ENCODE measurements at places on chromosomes 2 and 18.

DNA sequence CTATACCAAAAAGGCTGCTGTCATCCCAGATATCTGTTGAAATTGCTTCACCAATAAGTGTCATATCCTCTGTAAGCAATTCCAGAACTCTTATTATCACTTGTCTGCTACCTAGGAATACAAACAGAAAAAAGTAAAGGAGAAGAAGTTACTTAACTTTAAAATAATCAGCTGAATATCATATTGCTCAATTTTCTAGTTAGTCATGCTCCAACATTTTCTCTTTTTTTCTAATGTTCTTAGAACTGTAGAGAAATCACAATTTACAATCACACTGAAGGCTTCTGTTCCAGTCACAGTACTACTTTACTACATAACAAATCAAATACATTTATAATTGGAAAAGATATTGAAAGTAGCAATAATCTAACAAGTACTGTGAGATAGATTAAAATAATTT lies 17.4 kb downstream of the RTTN start:
- DNase-seq: no peak

GRCh38 chr2:167942366-167943081 lies 304.9 kb downstream of the STK39 start:
- no peak for DNase-seq

GRCh38 chr2:33340280-33340679 lies 136.2 kb upstream of the RASGRP3 start:
- no peak for DNase-seq

- no peak for DNase-seq
Observed at GRCh38 chr2:240369335-240369734, 66.1 kb upstream of the GPC1 start.

DNA sequence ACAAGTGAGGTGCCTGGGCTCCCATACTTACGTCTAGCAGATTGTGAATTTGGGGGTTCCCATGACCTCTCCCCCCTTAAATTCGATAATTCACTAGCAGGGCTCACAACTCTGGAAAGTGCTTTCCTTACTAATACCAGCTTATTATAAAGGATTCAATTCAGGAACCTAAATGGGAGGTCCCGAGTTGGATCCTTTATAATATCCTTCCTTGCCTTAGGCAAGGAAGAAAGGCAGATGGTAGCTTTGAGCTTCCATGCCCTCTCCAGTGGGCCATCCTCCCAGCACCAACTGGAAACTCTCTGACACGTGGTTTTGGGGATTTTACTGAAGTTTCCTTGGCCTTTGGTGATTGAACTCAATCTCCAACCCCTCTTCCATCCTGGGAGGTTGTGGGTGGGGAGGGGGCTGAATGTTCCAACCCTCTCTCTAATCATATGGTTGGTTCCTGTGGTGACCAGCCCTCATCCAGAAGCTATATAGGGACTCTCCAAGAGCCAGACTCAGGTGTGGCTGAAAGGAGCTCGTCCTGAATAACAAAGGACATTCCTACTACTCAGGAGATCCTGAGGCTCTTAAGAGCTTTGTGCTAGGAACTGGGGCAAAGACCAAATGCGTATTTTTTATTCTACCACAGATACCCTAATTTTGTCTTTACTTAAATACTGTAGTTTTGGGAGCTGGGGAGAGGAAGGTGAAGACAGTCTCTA lies 62.2 kb downstream of the HAUS1 start:
- no peak for DNase-seq

DNA sequence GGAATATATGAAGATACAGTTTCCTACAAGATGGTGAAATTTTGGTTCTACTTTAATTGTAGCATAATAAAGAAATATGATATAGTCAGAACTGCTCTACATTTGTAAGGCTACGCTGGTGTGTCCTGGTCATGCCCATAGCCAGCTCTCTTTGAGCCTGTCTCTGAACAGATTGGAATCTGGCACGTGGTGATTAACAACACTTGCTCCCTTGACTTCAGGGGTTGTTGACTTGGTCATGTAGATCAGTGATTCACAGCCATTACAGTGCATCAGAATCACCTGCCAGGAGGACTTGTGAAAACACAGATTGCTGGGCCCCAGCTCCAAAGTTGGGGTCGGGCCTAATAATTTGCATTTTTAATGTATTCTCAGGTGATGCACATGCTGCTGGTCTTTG lies 80.4 kb downstream of the PTPRM start:
- DNase-seq: no peak

- no peak for DNase-seq
Observed at GRCh38 chr2:9329497-9329896, 93.8 kb downstream of the ITGB1BP1 start.

DNA sequence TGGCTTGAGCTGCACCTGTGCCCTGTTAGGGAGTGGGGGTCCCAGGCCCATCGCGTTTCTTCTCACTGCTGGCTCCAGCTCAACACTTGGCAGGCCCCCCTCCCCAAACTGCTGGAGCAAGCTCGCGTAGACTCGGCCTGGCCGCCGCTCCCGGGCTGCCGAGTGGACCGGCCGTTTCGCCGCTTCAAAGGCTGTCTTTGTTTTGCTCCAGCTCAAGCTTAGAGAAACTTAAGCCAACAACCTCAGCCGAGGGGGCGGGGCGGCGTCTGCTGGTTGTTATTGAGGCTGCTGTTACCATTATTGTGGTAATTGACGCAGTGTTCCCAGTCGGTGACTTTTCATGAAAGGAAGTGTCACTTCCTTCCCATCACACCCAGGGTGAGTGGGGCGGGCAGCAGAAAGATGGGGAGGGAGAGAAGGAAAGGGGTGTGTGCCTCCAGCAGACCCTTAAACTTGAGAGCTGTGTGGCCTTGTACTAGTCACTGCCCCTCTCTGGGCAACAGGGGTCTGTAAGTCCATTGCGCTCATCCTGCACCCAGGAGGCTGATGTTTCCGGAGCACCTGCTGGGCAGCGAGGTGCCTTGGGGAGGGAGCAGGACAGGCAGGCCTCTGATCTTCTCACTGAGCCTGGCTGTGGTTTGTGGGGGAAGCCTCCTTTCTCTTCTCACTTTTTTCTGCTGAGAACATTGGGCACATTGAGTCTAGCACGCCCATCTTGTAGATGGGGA lies 2.1 kb downstream of the ARID5A start:
- no peak for DNase-seq

DNA sequence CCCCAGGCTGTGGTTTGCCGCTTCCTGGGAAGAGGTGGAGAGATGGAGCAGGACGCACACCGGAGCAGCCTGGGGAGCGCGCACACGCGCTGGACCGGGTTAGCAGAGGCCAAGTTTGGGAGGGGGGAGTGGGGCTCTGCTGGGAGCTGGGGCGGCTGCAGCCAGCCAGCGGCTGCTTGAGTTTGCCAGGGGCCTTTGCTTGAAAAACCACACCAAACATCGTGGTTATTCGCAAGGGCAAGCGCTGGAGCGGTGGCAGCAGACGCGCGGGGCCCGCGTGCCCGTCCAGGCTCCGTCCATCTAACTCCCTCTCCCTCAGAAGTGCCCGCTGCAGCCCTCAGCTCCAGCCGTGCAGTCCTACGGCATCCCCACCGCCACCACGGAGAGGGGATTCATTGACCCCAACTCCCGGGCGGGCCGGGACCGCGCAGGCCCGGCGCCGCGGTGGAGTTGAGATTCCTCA lies 4.6 kb downstream of the PTGR3 start:
- peak; percentile 50 for DNase-seq

- no peak for DNase-seq
Observed at GRCh38 chr2:140512106-140512505, 1618.7 kb downstream of the LRP1B start.

GRCh38 chr2:58540681-58541080 lies 299.6 kb upstream of the FANCL start:
- peak; percentile 23 for DNase-seq

DNA sequence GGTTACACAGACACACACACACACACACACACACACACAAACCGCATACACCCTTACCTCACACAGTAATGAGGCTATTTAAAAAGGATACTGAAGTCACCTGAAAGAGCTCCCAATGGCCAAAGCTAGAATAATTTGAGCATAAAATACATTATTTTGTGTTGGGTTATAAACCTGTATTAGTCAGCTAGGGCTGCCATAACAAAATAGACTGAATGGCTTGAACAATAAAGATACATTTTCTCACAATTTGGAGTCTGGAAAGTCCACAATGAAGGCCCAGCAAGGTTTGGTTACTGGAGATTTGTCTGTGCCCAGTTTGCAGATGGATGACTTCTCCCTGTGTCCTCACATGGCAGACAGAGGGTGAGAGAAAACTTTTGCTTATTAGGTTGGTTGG lies 605.4 kb upstream of the REG3G start:
- no peak for DNase-seq

- no peak for DNase-seq
Observed at GRCh38 chr18:79938196-79938595, 13.3 kb downstream of the SLC66A2 start.

- DNase-seq: no peak
Observed at GRCh38 chr18:68448736-68449135, 266.2 kb downstream of the TMX3 start.

- DNase-seq: peak; percentile 35
Observed at GRCh38 chr2:240840435-240841060, 20.5 kb upstream of the KIF1A start.

DNA sequence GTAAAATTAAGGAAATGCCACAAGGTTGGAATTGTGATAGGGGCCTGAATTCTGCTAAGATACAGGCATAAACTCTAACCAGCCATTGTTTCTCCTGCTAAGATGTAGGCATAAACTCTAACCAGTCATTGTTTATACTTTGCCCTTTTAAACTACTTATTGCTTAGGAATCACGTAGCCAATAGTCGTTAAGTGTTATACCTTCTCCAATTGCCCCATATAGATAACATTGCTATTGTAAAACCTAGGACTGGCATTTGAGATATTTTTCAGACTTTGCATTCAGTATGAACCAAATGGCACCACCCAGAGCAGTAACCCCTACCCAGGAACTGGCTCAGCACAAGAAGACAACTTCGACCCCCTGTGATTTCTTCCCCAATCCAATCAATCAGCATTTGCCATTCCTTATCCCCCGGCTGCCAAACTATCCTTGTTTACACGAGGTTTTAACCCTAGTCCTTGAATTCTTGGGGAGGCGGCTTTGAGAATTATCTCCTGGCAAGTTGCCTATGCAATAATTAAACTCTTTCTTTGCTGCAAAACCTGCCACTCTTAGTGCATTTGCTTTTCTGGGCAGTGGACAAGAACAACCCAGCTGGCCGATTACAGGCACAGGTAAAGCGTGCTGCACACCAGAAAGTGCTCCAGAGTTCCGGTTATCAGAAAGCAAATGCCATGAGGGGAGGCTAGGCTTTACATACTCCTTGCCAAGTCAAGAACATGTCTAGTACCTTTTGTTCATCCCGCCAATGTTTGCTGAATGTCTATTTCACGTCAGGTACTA lies 167.6 kb downstream of the LAMA1 start:
- no peak for DNase-seq

DNA sequence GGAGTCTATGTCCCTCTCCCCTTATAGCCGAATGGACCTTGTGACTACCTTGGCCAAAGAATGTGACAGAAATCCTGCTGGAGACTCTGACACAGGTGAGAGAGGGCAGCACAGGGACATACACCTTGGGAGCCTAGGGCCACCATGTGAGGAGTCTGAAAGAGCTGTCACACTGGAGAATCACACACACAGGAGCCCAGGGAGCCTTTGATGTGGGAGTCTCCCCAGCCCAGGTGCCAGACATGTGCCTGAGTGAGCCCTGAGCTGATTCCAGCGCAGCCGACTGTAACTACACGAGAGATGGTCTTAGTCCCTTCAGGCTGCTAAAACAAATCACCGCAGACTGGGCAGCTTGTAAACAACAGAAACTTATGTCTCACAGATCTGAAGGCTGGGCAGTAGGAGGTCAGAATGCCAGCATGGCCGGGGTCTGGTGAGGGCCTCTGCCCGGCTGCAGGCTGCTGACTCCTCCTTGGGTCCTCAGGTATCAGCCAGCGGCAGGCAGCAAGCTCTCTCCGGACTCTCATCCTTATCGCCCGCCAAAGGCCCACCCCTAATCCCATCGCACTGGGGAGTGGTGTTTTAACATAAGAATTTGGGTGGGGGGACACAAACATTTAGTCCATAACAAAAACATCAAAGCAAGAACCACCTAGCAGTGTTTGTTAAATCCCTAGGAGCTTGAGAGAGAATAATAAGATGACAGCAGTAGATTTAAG lies 63.8 kb upstream of the GPR45 start:
- DNase-seq: no peak

DNA sequence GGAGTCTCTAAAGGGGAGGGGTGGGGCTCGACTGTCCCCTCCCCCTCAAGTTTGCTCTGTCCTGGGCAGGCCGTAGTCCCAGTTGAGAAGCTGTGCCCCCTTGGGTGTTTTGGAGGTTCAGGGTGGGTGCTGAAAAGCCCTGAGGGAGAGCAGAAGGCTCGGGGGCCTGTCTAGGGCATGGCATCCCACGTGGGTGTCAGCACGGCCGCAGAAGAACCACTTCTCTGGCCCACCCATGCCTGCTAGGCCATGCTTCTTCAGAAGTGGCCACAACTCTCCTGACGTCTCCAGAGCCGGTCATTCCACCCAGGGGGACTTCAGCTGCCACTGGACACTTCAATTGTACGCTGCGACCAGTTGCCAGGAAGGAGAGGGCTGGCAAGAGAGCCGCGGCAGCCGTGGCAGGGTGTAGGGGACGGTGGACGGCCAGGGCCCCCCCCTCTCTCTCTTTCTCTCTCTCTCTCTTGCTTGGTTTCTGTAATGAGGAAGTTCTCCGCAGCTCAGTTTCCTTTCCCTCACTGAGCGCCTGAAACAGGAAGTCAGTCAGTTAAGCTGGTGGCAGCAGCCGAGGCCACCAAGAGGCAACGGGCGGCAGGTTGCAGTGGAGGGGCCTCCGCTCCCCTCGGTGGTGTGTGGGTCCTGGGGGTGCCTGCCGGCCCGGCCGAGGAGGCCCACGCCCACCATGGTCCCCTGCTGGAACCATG lies at the start of gene INPP5D:
INPP5D (plus strand) TSS at position 546 of the 704 bp plus-strand sequence; CDS start at position 683, 137 bp downstream.
- DNase-seq: no peak

DNA sequence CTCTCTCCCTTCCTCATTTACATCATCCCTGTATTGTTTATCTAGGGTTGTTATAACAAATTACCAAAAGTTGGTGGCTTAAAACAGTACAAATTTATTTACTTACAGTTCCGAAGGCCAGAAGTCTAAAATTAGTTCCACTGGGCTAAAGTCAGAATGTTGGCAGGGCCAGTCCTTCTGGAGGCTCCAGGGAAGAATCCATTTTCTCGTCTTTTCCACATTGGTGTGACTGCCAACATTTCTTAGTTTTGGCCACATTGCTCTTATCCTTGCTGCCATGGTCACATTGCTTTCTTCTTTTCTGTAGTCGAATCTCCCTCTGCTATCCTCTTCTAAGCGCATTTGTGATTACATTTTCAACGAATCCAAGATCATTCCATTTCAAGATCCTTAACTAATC lies 34.7 kb downstream of the ICOS start:
- DNase-seq: no peak

Measured in NCI-H526 treated with DMSO at 0.1 percent for 48 hours (cell line).